ENCODE measurements at places on chromosomes 12 and 14.
A peak's percentile ranks its signal among the peaks of the same experiment; 100 is the strongest.

DNA sequence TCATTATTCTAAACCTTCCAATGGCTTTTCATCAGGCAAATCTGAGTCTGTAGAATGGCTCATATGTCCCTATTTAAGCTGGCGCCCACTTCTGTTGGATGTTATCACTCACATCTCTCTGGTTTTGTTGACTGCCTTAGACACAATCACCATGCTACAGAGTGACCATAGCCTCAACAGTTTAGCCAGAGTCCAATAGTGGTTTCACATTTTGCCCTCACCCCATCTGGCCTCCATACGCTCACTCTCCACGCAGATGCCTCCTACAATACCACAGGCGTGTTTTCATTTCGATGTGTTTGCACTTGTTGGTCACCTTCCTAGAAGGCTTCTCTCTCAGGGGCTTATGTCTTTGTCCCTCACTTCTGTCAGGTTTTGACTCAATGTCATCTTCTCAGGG is 3.4 kb downstream of the KLRB1 start:
- DNase-seq, result no peak

DNA sequence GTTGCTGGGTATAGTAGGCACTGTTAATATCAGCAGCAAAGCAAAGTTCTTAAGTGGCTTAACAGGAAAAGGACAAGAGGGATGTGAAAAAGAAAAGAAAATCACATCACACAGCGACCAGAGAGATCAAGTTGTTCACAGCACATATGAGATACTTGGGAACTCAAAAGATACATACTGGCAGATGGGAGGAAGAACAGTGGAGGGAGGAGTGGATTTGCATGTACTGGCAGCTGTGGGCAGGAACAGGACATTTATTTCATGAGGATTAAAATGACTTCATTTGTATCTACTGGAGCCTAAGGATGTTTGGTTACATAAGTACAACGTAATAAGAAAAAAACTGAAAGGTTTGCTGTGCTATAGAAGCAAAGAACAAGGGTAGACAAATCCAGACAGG is 136.5 kb upstream of the IFNG-AS1 start:
- no peak for DNase-seq

- no peak for DNase-seq
These were observed 5.6 kb downstream of the KRR1 start for GRCh38 chr12:75505706-75506312.

GRCh38 chr14:51386983-51387735 is 147.1 kb downstream of the TMX1 start:
- no peak for DNase-seq

DNA sequence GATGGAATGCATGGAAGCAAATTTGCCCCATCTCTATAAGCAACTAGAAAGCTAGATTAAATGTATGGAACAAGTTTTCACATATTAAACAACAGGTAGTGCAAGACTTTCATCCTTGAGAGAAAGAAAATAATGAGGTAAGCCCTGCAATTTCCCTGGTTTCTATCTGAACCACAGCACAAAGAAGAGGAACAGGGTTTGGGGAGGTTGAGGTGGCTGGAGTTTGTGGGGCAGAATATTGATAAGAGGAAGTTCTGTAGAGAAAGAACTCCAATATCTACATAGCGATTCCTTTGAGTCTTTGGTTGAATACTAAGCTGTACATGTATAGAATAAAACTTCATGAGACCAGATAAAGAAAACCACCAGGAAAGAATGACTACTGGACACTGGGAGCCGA is 96.3 kb upstream of the CCND2 start:
- no peak for DNase-seq

DNA sequence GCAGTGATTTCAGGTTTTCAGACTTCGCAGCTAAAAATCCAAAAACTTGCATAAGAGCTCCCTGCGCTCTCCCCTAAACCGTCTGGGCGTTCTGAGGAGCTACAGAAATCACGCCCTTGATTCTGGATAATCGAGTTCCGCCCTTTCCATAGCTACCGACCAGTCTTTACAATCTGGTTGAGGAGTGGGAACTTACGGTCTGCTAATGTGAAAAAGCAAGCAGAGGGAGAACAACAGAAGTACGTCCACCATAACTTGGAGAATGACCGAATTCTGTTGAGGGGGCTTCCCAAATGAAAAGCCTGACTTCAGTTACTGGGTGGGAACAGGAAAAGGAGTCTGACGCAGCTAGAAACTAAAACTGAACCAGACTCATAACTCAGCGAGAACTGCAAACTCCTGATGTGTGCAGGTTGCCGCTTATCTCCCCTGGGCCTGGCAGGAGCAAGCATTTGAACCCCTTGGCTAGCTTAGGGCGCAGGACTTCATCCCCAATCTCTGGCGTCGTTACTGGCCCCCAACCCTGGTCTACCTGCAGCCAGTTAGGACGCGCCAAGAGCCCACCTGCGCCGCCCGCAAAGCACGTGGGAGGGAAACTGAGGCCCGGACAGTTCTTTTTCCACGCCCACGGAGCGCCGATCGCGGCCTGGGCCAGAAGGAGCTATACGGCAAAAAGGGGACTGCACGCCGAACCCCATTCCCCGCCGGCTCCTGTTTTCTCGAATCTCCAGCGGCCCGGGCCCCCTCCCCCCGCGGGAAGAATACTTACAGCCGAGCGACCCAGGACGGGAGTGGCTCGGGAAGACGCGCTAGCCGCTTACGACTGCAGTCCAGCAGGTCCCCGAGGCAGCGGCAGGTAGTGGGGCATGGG is 838 bp downstream of the LRIG3 start:
- no peak for DNase-seq

GRCh38 chr12:65965358-65965757 is 141.1 kb downstream of the HMGA2 start:
- DNase-seq, result no peak

DNA sequence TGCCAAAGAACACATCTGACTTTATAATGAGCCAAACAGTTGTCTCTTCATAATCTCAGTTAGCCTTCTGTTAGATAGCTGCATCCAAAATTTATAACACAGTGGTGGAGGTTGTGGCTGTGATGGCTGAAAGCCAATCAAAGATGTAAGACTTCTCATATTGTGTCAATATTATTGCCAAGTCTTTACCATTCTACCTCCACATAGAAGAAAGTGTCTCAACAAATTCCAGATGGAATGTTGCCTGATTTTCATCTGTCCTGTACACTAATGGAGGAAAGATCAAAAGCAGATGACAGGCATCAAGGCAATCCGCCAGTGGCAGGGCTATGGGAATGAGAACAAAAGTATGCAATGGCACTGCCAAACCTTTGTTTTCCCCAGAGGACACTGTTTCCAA is 813.1 kb upstream of the NOVA1 start:
- DNase-seq, result no peak

DNA sequence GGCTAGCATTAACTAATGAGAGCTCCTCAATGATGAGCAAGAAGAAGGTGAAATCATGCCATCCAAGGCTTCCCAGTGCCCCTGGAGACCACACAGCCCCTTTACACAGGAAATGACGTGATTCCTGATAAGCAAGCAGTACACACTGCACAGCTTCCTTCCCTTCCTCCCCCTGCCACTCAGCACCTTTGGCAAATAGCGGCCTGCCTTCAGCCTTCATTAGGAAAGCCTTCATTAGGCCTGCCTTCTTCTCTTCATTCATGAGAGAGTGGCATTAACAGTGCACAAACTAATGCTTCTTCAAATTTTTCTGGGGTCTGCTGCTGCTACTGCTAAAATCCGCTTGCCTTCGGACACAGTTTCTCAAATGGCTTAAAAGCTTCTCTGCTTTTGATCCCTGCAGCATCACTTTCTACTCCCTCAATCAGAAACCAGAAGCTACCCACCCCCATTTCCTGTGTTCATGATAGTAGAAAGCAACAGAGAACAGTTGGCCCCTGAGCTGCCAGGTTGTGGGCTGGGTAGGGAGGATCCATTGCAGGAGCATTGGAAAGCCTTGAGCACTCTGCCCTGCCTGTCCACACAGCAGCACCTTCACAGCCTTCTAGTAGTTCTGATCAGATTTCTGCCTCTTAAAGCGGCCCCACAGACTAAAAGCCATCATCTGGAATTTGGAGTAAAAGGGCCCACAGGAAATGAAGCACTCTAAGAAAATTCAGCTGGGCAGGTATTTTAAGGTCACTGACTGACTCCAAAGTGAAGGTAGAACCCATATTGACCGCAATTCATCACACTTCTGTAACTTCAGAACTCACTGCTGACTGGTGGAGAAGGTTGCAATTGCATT is 103.8 kb upstream of the ETV6 start:
- peak; percentile 60 for DNase-seq

DNA sequence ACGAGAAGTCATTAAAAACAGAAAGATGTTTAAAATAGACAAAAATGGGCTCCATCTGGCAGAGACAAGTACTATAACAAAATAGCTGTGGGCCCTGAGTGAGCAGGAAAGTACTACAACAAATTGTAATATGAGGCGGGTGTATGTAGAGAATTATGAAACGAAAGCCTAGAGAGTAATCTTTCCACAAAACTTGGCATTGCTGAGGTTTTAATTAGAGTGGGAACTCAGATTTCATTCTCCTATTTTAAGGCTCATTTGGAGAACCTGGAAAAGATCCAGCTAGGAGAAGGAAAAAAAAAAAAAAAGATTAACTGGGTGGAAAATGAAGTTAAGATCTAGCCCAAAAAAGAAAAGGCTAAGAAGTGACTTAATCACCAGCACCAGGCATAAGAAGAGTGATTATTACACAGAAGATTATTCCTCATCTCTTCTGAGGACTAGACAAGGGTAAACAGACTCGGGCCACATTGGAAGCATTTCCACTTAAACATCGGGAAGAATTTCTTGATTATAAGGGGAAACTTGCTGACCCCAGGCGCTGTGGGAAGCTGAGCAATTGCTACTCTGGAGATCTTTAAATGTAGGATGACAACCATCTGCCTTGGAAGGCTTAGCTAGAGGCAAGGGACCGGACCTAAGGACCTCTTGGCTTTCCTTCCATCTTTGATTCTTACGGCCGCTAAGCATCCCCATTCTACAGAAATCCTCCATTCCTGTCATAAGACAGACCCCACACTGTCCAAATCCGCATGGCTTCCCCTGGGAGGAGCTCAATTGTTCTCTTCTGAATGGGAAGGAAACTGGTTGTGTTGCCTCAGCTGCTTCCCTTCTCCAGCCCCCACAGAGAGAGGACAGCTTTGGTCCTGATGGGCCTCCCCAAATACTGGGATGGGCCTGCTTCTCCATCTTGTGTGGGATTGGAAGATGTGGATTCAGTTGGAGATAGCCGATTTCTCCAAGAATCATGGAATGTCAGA is 40.6 kb downstream of the IGF1 start:
- DNase-seq, result no peak

DNA sequence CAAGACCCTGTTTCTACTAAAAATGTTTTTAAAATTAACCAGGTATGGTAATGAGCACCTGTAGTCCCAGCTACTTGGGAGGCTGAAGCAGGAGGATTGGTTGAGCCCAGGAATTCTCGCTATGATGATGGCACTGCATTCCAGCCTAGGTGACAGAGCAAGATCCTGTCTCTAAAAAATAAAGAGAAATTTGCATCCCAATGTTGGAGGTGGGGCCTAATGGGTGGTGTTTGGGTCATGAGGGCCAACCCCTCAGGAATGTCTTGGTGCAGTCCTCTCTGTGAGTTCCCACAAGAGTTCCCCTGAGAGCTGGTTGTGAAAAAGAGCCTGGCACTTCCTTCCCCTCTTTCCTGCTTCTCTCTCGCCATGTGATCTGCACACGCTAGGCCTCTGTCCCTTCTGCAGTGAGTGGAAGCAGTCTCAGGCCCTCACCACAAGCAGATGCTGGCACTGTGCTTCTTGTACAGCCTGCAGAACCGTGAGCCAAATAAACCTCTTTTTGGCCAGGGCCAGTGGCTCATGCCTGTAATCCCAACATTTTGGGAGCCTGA is 11.3 kb downstream of the ACOT6 start:
- DNase-seq, result no peak

DNA sequence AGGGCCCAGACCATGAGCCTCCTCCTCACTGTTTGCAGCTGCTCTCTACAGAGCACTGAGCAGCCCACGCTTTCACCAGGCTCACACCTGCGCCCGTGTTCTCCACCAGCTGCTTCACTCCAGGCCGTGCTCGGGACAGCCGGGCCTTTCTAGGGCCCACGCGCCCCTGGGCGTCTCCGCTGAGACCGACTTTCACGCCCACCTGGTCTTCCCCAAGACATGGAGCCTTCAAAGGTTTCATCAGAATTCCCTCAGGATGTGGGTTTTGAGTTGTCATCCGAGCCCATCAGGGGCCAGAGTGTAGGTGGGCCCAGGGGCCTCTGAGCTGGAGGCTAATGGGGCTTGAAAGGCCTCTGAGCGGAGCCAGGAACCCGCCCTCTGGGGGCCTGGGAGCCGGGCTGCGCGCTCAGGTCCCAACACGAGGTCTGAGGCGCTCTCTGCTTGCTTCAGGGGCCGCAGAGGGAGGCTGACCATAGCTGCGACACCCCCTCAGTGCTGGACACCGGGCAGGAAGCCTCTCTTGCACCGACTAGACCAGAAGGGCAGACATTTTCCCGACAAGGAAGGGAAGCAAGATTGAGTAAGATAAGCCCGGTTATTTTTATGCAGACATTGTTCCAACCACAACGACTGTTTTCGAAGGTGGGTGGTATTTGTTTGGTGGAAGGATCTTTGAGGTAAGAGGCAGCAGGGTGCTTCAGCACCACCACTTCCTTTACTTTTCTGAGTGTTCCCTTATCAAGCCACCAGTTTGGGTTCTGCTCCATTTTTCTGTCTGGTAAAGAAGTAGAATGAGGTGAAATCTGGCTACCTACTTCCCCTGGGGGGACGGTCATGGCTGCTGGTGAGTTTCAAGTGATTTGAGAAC is 125.0 kb upstream of the FUT8 start:
- peak; percentile 78 for DNase-seq

GRCh38 chr12:13937735-13938134 is 43.7 kb downstream of the GRIN2B start:
- DNase-seq, result no peak

- no peak for DNase-seq
These were observed 6.1 kb upstream of the PRKCH start for GRCh38 chr14:61315313-61315712.

DNA sequence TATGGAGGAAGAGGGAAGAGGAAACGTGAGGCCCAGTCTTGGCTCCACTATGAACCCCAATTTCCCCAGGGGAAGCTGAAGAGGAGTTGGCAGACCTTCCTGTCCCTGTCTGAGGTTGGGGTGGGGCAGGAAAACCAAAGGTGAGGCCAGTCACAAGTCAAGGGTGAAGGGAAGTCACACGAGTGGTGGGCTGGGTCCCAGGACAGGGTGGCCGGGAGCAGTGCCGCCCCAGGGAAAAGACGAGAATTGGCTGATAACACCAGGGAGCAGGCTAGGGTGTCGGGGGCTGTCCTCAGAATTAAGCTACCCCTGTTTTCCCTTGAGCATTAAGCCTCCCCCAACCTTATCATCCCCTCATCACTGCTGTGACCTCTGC is 3.1 kb downstream of the VDR start:
- DNase-seq, result no peak

GRCh38 chr14:76918782-76919394 is 92.7 kb downstream of the LRRC74A start:
- DNase-seq, result no peak

- no peak for DNase-seq
These were observed 193.0 kb downstream of the SYT1 start for GRCh38 chr12:79057540-79057939.

DNA sequence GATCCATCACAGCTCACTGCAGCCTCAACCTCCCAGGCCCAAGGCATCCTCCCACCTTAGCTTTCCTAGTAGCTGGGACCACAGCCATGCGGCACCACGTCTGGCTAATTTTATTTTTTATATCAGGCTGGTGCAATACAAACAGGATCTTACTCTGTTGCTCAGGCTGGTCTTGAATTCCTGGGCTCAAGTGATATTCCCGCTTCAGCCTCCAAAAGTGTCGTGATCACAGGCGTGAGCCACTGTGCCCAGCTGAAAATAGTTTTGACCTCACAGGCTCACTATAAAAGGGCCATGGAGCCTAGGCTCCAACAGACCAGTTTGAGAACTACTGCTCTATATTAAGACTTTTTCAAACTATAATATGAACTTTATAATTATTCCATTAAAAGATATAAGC is 37.3 kb downstream of the SNX6 start:
- no peak for DNase-seq

All from stimulated activated CD8-positive, alpha-beta memory T cell treated with anti-CD3 and anti-CD28 coated beads, Interleukin-4, amount 100 ng/mL, for 48 hours (primary cell).